Esophagus mucosa (tissue), 1 donor: ENCODE measurements at places on chromosomes 2 and 18.

- ATAC-seq = no peak
These were observed 22.3 kb downstream of the IGFBP5 start for GRCh38 chr2:216673021-216673420.

DNA sequence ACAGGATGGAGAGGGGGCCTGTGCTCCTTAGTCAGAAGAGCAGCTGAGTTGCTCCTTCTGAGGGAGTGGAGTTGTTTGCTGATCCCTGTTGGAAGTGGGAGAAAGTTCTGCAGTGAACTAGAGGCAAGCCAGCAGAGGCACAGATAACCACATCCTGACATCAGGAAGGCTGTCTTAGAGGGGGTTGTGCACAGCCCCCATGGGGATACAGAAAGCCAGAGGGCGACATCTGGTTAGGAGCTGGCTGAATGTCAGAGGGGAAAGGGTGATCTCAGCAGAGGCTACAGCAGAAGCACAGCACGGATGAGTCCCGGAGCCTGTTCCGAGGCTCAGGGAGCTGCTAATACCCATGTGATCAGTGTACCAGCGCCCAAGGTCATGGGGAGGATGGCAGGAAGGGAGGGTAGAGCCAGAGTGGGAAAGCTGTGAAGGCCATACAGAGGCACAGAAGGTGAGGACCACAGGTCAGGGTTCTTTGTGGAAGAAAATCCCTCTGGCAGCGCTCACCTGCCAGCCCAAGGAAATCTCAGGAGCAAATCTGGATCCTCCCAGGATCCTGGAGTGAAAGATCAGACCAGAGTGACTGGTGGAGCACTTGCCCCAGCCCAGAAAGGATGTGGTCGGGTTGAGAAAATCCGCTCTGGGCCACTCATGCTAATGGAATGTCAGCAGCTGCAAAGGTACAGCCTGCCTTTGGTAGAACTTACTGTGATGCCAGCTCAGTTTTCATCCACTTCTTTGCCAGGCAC is 111.8 kb downstream of the STPG4 start:
- peak; percentile 81 for ATAC-seq

- no peak for ATAC-seq
These were observed 232.9 kb downstream of the HDAC4 start for GRCh38 chr2:239167766-239168444.

DNA sequence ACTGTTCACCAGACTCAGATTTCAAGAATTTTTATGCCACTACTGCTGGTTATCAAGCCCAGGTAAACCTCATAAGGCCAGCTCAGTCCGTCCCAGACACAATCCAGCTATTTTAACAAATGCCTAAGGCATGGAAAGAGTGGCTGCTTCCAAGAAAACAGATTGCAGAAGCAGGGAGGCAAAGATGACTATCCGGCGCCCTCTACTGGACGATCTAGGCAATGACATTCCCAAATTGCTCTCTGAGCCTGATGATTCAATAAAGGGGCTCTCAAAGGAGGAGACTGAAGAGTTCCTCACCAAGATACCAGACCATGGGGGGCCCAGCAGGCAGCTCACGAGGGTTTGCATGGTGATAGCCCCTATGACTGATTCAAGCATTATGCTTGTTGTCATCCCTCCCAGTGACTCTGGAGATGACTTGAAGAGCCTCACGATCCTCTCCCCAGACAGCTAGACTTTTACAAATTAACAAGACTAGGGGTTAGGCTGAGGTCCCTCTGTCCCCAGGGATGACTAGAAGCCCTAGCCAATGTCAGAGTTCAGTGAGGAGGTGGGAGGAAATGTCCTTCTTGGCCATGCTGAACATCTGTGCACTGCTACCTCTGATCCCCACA is 25.0 kb downstream of the SERPINB8 start:
- ATAC-seq = peak; percentile 72

DNA sequence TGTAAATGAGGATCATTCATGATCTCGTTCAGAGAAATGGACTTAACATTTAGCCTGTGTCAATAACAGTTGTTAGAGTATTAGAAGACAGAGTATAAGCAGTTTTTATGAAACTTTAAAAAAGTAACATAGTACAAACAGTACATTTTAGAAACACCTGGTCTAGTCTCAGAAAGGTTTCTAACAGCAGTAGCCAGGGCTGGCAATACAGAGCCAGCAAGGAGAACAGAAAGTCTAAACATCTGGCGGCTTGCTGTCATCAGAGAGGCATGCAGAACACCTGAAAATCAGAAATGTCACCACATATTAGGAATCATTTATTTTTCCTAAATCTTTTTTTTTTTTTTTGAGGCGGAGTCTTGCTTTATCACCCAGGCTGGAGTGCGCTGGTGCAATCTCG is 50.1 kb downstream of the RPL31 start:
- no peak for ATAC-seq

DNA sequence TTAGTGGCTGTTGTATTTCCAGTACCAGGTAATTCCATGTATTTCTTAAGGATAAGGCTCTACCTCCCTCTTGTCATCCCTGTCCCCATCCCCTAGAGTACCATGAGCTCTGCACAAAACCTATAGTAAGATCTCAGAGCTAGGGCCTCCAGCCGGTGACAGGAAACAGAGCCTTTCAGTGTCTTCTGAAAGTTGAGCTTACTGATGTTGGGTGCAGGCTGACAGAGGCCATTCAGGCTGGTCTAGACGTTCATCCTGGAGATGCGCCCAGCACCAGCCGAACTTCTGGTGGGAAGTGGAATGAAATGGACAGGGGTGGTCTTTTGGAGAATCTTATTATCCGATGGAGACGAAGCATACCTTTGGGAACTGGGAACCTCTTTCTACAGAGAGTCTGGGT is 16.7 kb upstream of the LYPD6B start:
- no peak for ATAC-seq

DNA sequence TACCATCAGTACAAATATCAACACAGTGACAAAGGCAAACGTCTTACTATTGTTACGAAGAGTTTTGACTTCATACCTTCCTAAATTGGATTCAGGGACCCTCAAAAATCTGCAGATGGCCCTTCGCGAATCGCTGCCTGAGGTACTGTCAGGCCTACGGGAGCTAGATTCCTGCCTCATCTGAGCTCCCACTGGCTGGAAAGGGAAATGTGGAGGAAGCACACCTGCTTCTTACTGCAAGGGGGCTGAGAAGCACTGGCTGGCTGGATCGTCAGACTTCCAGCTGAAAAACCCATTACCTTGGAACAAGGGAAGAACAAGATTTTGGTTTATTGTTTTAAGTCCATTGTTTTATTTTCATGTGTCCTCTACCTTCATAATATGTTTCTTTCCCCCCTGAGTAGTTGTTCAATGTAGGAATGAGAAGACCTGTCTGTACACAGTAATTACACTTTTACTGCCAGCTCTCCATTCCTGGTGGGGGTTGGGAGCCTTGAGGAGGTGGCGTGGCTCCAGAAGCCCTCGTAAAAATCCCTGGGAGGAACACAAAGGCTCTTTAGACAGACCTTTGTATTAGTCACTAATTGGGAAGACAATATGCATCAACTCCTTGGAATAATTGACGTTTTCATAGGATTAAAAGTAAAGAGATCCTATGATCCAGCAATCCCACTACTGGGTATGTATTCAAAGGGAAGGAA is 124.1 kb upstream of the NOSTRIN start:
- no peak for ATAC-seq

DNA sequence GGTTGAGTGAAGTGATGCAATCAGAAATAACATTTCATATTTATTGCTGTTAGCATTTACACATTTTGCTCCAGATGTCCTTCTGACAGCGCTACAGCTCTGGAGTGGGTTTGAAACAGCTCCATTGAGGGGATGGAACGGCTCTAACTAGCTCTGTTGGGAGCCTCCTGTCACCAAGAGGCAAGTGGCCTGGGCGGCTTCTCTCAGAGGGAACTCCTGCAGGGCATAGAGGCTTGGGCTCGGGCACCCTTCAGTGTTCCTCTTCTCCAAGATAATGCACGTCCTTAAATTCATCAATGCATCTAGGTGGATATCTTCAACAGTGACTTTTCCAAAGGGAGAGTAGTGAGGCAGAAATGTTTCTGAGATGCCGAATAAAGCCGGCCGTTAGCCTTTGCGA is 122.5 kb downstream of the CNTNAP5 start:
- ATAC-seq = no peak

GRCh38 chr2:15636972-15637785 is 45.5 kb downstream of the DDX1 start:
- ATAC-seq = peak; percentile 78

GRCh38 chr18:28875059-28875458 is 698.1 kb upstream of the CDH2 start:
- ATAC-seq = no peak

GRCh38 chr18:10081492-10081891 is 167.7 kb downstream of the VAPA start:
- ATAC-seq = no peak

DNA sequence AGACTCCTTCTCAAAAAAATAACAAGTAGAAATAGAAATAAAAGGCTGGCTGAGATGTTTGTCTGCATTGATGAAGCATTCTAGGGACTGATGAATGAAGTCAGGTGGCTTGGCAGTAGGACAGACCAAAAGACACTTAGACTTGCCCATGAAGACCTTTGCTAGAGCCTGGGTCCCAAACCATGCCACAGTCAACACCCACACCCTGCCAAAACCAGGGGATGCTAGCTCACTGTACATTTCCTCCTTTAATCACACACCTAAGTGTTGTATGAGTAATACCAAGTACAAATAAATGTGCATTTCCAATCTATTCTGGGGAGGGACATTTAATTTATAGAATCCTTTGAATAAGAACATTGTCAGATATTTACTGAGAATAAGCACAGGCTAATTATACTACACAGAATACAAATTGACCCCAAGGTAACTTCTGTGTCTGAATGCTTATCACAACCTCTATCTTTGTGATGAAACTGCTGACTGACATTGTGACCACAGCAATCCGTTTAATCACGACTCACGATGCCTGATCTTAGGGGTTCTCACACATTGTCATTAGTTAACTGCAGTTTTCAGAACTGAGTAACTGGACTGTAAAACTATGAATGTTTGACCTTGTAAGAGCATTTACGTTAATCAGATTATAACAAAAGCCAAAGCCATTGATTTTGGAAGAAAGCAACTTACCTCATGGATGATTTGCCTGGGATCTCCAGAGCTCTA is 10.5 kb upstream of the NOL10 start:
- no peak for ATAC-seq

DNA sequence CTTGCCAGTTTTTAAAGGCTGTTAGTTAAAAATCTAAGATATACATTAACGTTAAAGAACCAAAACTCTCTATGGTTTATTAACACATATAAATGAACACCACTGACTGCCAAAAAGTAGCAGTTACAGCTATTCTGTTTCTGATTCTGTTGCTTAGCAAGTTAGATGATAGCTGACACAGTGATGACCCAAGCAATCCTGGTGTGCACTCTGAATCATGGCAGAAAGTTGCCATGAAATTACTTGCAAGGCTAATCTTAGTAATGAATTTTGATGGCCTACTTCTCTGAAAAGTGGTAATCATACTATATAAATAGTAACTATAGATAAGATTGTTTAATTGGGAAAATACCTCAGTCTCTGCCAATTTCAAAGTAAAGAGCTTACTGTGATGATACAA is 57.7 kb downstream of the ROCK2 start:
- ATAC-seq = no peak

GRCh38 chr2:195649629-195650190 is 7.3 kb upstream of the SLC39A10 start:
- ATAC-seq = no peak
